ENCODE measurements at places on chromosomes 5 and 9. TPM values are rescaled to one million over a fixed set of nuclear protein-coding genes. Genes with fewer than 3 reads are reported as not detected.

GRCh38 chr5:59259237-59259636 is 634.3 kb downstream of the PDE4D start:
- H3K4me1 ChIP-seq = no peaks in the 10 kb centered on the region
- H3K36me3 ChIP-seq = no peaks in the 10 kb centered on the region
- H3K27ac ChIP-seq = no peak overlapping the region
- H3K27me3 ChIP-seq = no peaks in the 10 kb centered on the region
- no peak overlapping the region for H3K4me3 ChIP-seq
- no peak for DNase-seq

GRCh38 chr5:14787801-14788579 is 83.6 kb downstream of the ANKH start:
- H3K27me3 ChIP-seq = no peaks in the 10 kb centered on the region
- H3K4me3 ChIP-seq = no peak overlapping the region

The IL33 gene
- 14.5 TPM for polyA plus RNA-seq

- H3K4me3 ChIP-seq = no peak overlapping the region
- no peaks in the 10 kb centered on the region for H3K4me1 ChIP-seq
- no peaks in the 10 kb centered on the region for H3K36me3 ChIP-seq
- H3K27ac ChIP-seq = no peak overlapping the region
- H3K27me3 ChIP-seq = no peaks in the 10 kb centered on the region
Observed at GRCh38 chr5:178831049-178831448, 28.7 kb upstream of the ZNF354B start.

- no peak overlapping the region for H3K4me3 ChIP-seq
- no peak for DNase-seq
- no peak overlapping the region for H3K27ac ChIP-seq
- peaks cover 22% of the 10 kb centered on the region for H3K4me1 ChIP-seq
Observed at GRCh38 chr9:113349066-113349444, 286 bp upstream of the BSPRY start.

GRCh38 chr5:32325062-32325461 is 12.3 kb upstream of the MTMR12 start:
- no peaks in the 10 kb centered on the region for H3K36me3 ChIP-seq
- H3K27me3 ChIP-seq = no peaks in the 10 kb centered on the region
- no peak overlapping the region for H3K4me3 ChIP-seq
- H3K27ac ChIP-seq = no peak overlapping the region
- no peaks in the 10 kb centered on the region for H3K4me1 ChIP-seq
- DNase-seq = no peak

GRCh38 chr9:127721391-127721821 is 5.5 kb downstream of the TTC16 start:
- H3K27ac ChIP-seq = no peak overlapping the region
- H3K4me1 ChIP-seq = peaks cover 10% of the 10 kb centered on the region
- no peaks in the 10 kb centered on the region for H3K27me3 ChIP-seq
- no peaks in the 10 kb centered on the region for H3K36me3 ChIP-seq
- DNase-seq = no peak
- H3K4me3 ChIP-seq = no peak overlapping the region

DNA sequence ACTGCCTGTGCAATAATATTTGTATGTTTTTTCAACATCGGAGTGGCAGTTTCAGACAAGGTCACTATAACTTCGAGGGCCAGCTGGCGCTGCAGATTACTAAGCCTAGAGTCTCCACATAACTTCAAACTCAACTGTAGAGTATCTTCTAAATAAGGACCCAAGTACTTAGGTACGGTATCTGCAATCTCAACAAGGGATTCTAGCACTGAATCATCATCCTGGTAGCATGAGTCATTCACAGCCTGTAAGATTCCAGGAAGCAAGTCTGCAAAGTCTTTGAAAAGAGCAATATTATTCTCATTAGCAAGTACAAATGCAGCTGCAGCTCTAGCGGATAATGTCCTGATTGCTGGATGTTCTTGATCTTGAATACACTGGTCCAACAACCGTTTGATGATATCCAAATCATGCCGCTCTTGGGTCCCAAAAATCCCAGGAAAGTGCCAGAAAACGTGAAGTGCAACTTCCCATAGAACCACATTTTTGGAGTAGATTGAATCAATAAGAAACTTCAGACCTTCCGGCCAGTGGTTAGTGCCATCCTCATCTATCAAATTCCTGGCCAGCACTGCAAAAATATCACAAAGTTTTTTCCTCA is 654 bp downstream of the RANBP6 start:
- peak overlapping the region; percentile 68 for H3K4me3 ChIP-seq
- DNase-seq = no peak
- peak overlapping the region; percentile 80 for H3K27ac ChIP-seq

- no peaks in the 10 kb centered on the region for H3K27me3 ChIP-seq
- H3K4me3 ChIP-seq = no peak overlapping the region
- no peak for DNase-seq
- H3K4me1 ChIP-seq = no peaks in the 10 kb centered on the region
Observed at GRCh38 chr9:86809759-86810367, 137.4 kb downstream of the GAS1 start.
